T1000 (cell line): ENCODE measurements at places on chromosomes 1 and 21.

DNA sequence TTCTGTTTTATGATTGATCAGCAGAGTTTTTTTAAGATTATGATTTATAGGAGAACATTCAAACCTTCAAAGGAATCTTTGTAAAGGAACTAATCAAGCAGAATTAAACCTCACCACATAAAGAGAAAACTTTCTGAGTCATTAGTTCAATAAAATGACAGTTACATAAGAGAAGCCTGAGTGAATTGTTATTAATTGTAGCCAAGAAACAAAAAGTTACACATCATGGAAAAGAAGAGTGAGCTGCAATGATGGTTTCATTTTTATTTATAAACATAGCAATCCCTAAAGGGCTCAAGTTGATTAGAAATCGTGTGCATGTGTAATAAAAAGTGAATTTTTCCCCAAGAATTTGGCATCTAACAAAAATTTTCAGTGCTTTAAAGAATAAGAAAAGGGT, 731.4 kb downstream of the LTN1 start:
- DNase-seq = no peak

DNA sequence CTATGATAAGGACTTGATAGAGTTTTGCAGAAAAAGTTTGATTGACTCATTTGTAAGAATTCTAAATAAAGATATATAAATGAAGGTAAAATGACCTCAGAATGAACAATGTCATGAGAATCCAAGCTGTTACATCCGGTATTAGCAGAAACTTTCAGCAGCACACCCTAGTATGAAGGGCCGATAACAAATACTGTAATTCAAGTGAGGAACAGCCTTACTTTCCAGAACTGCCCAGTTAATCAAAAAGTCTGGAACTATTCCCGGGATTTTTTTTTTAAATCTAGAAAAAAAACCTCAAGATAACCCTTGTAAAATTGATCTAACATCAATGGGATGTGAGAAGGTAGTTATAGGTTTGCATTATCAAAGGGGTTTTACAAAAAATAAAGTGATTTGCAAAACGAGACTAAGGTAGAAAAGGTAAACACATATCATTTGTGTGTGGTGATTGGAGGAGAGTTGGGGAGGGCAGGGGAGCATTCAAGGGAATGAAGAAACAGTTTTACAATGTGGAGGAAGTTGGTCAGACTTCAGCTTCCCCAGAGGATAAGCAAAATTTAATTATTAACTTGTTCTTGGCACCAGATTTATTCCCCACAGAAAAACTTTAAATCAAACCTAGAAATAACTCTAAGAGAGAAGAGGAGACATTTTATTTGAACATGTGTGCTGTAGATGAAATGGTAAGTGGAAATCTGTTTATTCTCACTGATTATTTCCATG, 75.9 kb upstream of the VCAM1 start:
- no peak for DNase-seq

DNA sequence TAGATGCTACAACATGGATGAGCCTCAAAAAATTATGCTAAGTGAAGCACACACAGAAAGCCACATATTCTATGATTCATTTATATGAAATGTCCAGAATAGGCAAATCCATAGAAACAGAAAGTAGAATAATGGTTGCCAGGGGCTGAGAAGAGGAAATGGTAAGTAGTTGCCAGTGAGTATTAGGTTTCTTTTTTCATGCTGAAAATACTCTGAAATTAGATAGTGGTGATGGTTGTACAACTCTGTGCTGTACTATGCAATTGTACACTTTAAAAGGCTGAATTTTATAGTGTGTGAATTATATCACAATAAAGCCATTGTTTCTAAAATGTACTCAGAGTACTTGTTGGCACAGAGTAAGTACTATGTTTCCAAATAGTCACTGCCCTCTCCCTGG, 15.5 kb upstream of the GFI1 start:
- DNase-seq = no peak

GRCh38 chr1:6603915-6604558, 1.4 kb upstream of the KLHL21 start:
- no peak for DNase-seq

- no peak for DNase-seq
Measured at GRCh38 chr1:78289603-78290002, 201.2 kb upstream of the PTGFR start.

DNA sequence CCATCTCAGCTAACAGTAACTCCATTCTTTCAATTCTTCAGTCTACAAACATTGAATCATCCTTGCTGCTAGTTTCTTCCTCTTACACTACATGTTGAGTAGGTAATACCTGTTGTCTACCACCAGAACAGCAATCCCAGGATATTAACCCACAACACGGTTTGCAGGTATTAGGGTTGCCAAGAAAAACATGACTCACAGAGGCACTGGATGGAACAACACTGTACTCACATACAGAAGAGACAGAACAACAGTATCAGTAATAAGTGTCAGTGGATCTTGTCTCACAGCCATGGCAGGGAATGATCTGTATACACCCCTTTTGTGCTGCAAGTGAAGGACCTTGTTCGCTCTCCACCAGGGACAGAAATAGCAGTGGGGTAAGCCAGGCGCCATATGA, 212.1 kb downstream of the GPR52 start:
- no peak for DNase-seq

GRCh38 chr1:197184190-197184589, 37.7 kb upstream of the ASPM start:
- DNase-seq = no peak

DNA sequence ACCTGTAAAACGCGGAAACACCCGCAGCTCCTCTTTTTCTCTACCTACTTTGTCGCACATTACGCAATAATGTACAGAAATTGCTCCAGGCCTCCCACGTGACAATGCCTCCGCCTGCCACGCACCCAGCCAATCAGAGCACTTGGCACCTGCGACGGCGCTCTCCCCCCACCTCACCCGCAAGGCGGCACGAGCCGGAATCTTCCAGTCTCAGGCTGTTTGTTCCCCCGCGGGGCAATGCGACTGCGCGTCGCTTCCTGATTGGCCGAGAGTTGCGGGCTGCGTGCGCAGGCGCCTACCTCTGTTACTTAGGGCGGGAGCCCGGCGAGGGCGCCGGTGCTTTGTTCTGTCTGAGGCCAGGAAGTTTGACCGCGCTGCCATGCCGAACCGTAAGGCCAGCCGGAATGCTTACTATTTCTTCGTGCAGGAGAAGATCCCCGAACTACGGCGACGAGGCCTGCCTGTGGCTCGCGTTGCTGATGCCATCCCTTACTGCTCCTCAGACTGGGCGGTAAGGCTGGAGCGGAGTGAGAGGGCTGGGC, at the start of gene MAEL:
MAEL (plus strand) TSS at position 307 of the 542 bp plus-strand sequence; CDS start at position 380, 73 bp downstream.
- no peak for DNase-seq

DNA sequence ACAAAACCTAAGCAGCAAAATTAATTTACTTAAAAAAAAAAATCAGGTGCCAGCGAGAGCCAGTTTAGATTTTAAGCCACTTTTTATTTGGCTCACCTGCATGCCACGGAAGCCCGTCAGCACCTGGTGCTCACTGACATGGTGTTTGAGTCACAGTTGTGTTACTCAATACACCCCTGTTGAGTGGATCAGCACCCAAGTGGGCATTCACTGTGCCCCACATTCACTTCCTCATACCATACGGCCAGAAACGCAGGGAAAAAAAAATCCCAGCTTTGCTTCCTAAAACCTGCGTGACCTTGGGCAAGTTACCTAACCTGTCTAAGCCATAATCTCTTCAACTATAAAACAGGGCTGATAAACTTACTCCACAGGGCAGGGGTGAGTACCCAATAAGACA, 42.8 kb upstream of the SIM2 start:
- DNase-seq = no peak

DNA sequence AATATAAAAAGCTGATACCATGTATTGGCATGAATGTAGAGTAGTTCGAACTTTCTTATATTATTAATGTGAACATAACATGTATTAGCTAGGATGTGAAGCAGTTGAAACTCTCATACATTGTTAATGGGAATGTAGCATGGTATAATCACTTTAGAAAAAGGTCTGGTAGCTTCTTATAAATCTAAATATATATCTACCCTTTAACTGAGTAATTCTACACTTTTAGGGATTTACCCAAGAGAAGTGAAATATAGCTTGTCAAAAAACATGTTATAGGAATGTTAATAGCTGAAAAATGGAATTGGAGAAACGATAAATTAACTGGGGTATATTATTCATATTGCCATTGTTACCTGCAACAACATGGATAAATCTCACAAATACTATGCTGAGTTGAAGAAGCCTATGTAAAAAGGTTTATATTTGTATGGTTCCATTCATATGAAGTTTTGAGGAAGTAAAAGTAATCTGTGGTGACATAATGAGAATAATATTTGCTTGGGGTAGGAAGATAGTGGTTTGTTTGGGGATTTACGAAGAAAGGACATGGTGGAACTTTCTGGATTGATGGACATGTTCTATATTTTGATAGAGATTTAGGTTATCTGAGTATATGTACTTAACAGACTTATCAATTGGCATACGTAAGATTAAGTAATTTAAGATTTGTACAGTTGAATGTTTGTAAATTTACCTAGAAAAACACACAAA, 76.6 kb downstream of the MAST2 start:
- DNase-seq = no peak

GRCh38 chr1:26826261-26827105, at the start of gene ZDHHC18:
Gene ZDHHC18, plus strand, starts transcription at chr1:26826688. Its CDS starts 117 bp downstream, at chr1:26826805.
- DNase-seq = peak; percentile 53

GRCh38 chr1:212178851-212179250, 106.4 kb upstream of the PPP2R5A start:
- DNase-seq = no peak

DNA sequence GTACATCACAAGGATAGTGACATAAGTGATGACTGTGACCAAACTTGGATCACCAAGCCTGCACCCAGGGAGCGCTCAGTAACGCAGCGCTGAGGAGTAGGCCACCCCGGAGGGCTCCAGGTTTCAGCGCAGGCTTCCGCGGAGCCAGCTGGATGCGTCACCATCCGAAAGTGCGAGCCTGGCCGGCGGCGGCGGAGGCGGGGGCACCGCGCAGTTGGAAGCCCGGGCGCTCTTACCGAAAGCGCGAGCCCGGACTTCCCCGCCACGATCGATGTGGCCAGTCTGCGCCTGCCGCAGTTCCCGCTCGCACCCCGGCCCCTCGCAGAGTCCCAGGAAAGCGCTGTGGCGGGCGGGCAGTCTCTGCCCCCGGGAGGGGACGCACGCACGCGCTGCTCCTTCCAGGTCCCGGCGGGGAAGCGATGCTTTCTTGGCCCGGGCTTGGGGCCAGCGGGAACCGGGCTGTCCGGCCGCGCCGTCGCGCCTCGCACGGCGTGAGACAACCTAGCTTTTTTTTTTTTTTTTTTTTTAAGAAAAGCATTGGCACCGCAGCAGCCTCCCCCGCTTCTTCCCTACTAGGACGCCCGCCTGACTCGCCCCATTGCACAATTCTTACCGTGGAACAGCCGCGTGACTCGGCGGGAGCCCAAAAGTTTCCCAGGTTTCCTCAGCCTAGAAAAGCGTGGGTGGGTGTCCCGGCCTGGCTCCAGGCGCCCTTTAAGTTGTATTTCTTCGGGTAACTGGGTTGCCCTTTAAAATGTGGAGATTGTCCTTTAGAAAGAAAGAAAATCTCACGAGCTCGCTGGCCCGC, 36.4 kb upstream of the JAK1 start:
- DNase-seq = peak; percentile 75

GRCh38 chr1:36533897-36534296, 51.2 kb upstream of the CSF3R start:
- DNase-seq = no peak

GRCh38 chr1:167057241-167057688, 32.9 kb downstream of the GPA33 start:
- peak; percentile 10 for DNase-seq

- DNase-seq = no peak
Measured at GRCh38 chr1:119926553-119926952, 30.2 kb upstream of the ADAM30 start.

GRCh38 chr1:109190189-109190588, 23.5 kb upstream of the SARS1 start:
- DNase-seq = no peak

- DNase-seq = no peak
Measured at GRCh38 chr21:22925032-22925431, 1926.8 kb downstream of the NCAM2 start.

- DNase-seq = peak; percentile 57
Measured at GRCh38 chr1:234656944-234657654, 47.1 kb upstream of the IRF2BP2 start.

DNA sequence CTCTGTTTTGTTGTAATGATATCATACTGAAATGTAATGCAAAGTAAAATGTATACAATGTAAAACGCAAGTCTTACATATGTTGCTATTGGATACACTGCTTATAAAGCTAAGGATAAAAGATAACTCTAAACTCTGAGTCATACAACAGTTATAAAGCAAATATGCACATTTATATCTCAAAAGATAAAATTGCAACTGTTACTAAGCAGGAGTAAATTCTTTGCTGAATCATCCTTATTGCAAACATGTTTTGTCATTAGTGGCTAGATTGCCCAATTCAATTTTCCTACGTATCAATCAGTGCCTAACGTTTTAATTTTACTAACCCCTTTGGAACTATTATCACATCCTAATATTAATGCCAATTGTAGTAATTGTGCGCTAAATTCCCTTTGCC, 762.9 kb downstream of the LTN1 start:
- DNase-seq = no peak
